Tongue (tissue), 3 donors: ENCODE measurements at places on chromosomes 5 and 9. TPM values are rescaled to one million over a fixed set of nuclear protein-coding genes. Genes with fewer than 3 reads are reported as not detected.

TAF11L13 gene
- not detected for total RNA-seq

PAEP gene
- not detected for total RNA-seq

ARID3C gene
- total RNA-seq, result 0.31 TPM

GRCh38 chr9:82320566-82320965 is 332.0 kb downstream of the SPATA31D1 start:
- DNase-seq, result no peak

DNA sequence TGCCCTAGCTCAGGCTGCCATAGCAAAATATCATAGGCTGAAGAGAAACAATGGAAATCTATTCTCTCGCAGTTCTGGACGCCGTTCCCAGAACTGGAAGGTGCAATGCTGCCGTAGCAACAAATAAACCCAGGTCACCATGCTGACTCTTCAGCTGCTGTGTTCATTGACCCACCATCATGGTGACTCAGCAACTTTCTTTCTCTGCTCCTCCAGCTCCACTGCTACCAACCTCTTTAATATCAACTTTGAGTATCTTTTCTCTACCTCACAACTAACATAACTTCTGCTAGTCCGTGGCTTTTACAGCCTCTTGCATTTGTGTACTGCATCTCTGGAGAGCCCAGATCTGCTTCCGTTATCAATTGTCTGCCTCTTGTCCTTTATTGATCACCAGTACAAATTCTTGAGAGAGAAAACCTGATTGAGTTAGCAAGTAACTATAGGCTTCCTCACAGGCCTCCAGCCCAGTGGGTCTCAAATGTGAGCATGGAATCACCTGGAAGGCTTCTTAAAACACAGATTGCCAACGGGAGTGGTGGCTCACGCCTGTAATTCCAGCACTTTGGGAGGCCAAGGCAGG is 47.3 kb upstream of the SLC30A5 start:
- DNase-seq, result no peak

GRCh38 chr5:136703036-136703435 is 337.7 kb upstream of the TRPC7 start:
- DNase-seq, result no peak
